GM06990 (cell line): ENCODE measurements at places on chromosomes 12 and 14.

DNA sequence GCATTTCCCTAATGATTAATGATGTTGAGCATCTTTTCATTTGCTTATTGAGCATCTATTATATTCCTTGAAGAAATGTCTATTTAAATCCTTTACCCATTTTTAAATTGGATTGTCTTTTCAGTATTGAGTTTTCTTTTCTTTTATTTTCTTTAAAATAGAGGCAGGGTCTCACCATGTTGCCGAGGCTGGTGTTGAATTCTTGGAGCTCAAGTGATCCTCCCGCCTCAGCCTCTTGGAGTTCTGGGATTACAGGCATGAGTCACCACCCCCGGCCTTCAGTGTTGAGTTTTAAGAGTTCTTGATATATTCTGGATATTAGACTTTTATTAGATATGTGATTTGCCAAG lies 73.3 kb upstream of the HECTD1 start:
- no peak for DNase-seq

- no peak for DNase-seq
Observed at GRCh38 chr14:26427097-26427496, 170.7 kb downstream of the NOVA1 start.

- no peak for DNase-seq
Observed at GRCh38 chr12:52204931-52205505, 13.2 kb upstream of the KRT80 start.

GRCh38 chr14:102699416-102700110 lies 77.7 kb upstream of the TRAF3 start:
- DNase-seq, result no peak

GRCh38 chr12:51636986-51637385 lies 46.0 kb downstream of the SCN8A start:
- DNase-seq, result no peak

GRCh38 chr12:15222219-15222618 lies 1.0 kb upstream of the RERG start:
- DNase-seq, result no peak

- DNase-seq, result no peak
Observed at GRCh38 chr12:110373425-110373824, 30.1 kb downstream of the ANAPC7 start.

- DNase-seq, result peak; percentile 48
Observed at GRCh38 chr12:52870361-52871290, 21.8 kb upstream of the KRT78 start.

- DNase-seq, result no peak
Observed at GRCh38 chr12:2686280-2686646, 108.5 kb upstream of the FKBP4 start.

- DNase-seq, result no peak
Observed at GRCh38 chr14:59347915-59348314, 117.3 kb downstream of the GPR135 start.

- no peak for DNase-seq
Observed at GRCh38 chr14:60935319-60935718, 45.6 kb downstream of the TRMT5 start.

DNA sequence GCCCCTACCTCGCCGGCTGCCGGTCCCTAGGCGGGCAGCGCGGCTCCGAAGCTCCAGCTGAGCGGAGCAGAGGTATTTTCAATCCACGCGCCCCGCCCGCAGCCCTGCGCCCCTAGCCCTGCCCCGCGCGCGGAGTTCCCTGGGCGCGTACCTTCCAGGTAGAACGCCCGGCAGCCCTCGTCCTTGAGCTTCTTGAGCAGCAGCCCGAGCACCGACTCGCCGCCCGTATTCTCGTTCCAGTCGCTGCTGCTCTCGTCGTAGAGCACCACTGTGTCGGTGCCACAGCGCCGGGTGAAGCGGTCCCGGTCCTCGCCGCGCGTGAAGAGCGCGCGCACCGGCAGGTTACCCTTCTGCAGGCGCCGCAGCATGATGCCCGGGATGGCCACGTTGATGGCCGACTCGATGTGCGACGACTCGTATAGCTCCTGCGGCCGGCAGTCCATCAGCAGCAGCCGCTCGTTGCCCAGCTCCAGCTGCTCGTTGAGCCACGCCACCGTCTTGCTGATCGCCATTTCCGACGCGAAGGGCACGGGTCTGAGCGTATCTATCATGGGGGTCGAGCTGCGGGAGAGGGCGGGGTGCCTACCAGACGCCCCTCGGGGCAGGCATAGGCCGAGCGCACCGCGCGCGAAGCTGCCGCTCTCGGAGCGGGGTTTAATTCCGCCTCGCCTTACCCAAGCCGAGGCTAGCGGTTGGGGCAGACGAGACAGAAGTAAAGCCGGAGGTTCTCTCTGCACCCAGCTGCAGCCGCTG lies 636 bp downstream of the DUSP6 start:
- DNase-seq, result peak; percentile 59

GRCh38 chr12:112422531-112422930 lies 3.8 kb downstream of the PTPN11 start:
- no peak for DNase-seq

GRCh38 chr14:55349565-55349964 lies 62.1 kb downstream of the ATG14 start:
- no peak for DNase-seq

DNA sequence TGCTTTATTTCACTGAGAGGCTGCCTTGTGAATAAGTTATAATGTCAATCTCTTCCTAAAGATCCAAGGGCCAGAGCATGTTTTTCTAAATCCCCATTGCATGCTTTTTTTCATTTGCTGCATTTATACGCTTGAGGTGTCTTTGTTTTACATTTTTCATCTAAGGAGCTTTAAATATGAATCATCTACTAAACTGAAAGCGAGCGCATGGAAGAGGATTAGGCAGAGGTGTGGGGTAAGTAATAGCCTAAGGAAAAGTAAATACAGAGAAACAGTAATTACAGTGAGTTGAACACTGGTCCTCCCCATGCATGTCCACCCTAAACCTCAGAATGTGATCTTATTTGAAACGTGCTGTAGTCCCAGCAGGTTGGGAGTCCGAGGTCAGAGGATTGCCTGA lies 76.4 kb upstream of the METAP2 start:
- no peak for DNase-seq

- DNase-seq, result no peak
Observed at GRCh38 chr12:120625557-120626419, 14.6 kb upstream of the CABP1 start.

- DNase-seq, result no peak
Observed at GRCh38 chr12:3545121-3545796, 54.3 kb downstream of the PRMT8 start.

DNA sequence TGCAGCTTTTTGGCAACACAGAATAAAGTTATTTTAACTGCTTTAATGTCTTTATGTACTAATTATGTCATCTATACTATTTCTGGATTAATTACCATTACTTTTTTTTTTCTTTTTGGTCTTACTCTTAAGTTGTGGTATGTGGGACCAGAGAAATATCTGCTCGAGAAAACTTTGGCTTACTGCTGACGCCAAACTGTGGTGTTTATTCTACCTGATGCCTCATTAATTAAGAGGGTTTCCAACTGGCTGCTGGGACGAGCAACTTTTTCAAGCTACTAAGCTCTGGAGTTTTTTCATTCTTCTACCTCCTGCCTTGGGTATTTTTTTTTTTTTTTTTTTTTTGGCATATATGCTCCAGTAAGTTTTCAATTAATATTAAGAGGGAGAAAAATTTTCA lies 1257.5 kb downstream of the FSCB start:
- DNase-seq, result no peak

GRCh38 chr14:61090432-61091216 lies 109.6 kb downstream of the SLC38A6 start:
- DNase-seq, result no peak

GRCh38 chr12:27578689-27579372 lies 54.8 kb downstream of the PPFIBP1 start:
- DNase-seq, result no peak

DNA sequence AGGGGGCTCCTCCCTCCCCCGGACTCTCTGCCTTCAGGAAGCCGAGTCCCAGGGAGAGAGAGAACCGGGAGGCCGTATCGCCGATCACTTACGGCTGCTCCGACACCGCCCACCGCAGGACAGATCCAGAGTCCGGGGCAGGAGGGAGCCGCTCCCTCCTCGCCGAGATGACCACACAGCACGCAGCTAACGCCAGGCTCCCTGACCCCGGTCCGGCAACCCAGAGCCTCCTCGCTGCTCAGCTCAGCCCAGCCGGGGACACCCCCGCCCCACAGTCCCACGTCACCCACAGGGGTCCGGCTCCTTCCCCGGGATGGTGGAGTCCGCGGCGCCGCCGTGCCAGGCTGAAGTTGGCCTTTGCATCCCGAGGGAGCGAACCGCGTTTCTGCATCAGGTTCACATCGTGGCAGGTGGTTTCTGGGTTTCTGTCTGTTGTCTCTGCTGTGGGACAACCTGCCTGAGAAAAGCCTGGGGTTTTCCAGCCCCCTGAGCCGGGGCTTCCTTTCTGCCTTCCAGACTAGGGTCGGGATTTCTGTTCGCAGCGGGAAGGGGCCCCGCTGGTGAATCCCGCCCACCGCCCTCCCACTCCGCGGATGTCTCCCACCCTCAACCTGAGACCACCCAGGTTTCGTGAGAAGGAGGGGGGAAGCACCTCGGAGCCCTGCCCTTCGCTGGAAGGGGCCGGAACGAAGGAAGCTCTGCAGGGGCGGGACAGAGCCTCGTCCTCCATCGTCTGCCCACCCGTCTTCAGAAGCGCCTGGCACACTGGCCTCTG lies 61.2 kb downstream of the NOC4L start:
- no peak for DNase-seq

DNA sequence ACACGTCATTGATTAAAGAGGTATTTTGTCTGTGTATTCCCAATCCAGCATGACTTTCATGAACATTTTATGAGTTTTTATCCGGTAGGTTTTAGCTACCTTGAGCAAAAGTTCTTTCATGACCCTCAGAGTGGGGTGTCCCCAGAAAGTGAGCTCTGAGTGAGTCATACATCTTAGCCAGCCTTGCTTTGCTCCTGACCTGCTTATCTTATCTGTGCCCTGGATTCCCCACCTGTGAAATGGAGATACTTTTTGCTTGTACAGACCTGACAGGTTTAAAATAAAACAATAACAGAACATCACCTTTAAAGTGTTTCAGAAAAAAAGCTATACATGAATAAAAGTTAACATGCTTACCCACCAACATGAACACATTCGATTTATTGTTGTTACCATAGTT lies 202.8 kb upstream of the SOX5 start:
- DNase-seq, result no peak

GRCh38 chr12:5262450-5262849 lies 169.5 kb upstream of the NTF3 start:
- DNase-seq, result no peak

GRCh38 chr14:94124582-94125377 lies 4.6 kb downstream of the IFI27L2 start:
- DNase-seq, result no peak

DNA sequence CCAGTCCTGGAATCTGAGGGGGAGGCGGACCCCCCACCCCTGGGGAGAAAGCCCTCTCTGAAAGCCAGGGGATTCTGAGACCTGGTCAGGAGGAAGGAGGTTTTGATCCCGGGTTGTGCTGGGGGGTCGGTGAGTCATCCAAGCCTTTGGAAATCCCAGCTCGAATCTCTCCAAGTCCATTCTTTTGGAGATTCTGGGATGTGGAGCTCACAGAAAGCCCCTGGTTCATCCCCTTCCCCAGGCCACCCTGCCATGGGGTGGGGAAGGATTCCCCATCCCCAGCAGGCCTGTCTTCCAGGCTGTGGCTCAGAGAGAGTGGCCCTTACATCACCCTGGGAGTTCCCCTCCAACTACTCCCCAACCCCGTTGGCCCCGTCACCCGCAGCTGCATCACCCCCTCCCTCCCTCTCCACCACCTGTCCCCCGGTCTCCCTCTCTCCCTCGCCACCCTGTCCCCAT lies 14.3 kb downstream of the EXOC3L4 start:
- DNase-seq, result peak; percentile 80

DNA sequence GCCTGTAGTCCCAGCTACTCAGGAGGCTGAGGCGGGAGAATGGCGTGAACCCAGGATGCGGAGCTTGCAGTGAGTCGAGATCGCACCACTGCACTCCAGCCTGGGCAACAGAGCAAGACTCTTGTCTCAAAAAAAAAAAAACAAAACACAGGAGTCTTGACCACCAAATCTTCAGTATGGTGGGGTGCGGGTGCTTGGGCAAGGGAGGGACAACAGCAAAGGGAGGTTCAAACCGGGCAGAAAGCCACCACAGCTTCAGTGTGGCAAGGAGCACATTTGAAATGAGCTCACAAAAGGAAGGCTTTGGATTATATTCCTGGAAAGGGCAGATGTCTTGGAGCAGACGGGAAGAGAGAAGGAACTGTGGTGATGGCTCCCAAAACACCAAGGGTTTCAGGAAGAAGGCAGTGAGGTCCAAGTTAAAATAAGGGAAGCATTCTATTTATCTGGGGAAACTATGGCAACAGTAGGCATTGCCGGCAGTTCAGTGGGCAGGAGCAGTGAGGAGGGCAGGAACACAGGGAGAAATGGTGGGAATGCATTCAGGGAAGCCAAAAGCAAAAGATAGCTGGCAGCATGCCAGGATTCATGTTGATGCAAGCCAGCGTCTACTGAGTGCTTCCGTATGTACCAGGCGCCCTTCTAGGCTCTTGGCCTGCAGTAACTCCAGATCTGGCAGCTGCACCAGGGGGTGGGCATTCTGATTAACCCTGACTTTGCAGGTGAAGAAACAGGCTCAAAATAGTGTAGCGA lies 51.0 kb upstream of the SRSF5 start:
- DNase-seq, result no peak
